Left renal cortex interstitium (tissue), 4 donors: ENCODE measurements at places on chromosomes 3 and 15.

DNA sequence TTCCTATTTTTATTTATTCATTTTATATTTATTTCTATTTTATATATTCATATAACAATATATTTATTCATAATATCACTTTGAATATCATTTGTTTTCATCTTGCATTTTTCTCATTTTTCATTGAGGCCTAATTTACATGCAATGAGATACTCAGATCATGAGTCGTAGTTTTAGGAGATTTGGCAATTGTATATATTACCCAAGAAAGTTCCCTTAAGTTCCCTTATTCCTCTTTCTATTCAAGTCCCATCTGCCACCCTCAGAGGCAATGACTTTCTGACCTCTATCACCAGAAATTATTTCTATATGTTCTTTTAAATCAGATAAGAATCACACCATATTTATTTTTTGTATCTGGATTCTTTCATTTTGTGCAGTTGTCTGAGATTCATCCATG lies 329.1 kb upstream of the TPRG1 start:
- DNase-seq: no peak

- no peak for DNase-seq
Measured at GRCh38 chr3:19972054-19972453, 25.2 kb downstream of the RAB5A start.

DNA sequence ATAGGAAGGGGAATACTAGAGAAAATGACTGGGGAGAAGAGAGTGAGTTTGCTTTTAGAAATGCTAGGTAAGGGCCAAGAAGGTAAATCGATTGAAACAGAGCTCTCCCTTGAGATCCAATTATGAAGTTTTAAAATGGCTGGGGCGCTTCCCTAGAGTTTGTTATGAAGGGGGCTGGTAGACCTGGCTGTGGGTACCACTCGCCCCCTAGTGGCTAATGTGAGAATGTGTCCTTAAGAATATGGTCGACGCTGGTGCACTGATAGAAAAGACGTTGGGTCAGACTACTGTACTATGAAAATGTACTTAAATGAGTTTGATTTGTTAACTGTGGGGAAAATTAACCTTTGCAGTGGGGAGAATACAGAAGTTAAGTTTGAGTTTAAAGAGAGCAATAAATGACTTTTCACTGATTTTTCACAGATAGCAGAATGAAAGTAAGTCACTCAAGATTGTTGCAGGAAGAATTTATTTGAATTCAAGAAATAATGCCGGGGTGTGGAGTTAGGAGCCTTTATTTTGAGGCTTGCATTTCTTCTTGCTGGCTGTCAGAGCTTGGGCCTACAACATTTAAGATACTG lies 9.2 kb downstream of the TMPRSS7 start:
- DNase-seq: peak; percentile 33

DNA sequence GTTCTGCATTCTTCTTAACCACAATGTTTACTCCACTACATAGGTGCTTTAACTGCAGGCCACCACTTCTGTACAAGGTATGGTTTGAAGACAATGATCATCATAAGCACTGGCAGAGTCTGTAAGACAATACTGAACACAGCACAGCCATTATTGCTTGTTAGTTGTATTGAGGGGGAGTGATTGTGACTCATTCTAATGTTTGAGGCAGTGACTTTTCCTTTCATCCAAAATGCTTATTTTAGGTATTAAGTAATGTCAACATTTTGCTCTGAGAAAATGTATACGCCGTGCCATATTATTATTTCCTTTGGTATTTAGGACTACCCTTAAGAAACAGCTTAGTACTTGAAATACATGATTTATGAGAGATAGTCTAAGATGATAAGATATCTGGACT lies 618.2 kb upstream of the ZNF717 start:
- DNase-seq: no peak

GRCh38 chr3:170012683-170013400 lies 25.0 kb upstream of the GPR160 start:
- DNase-seq: no peak

DNA sequence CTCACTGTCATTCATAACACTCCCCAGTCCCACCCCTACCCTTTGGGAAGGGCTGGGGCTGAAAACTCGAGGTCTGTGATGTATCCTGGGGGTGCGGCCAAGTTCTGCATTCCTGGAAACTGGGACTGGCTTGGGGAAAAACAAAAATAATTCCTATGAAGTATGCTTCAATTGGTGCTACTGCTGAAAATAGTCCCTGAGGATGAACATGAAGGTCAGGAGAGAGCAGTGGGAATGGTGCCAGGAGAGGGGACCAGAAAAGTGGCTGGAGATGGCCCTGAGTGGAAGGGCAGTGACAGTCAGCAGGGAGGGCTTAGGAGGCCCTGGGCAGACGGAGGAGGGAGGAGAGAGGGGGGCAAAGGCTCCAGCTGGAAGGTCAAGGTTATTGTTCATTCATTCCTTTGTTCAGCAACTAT lies 4.8 kb upstream of the ISLR start:
- DNase-seq: no peak

GRCh38 chr3:109336291-109336861 lies 970 bp downstream of the DPPA4 start:
- DNase-seq: no peak

DNA sequence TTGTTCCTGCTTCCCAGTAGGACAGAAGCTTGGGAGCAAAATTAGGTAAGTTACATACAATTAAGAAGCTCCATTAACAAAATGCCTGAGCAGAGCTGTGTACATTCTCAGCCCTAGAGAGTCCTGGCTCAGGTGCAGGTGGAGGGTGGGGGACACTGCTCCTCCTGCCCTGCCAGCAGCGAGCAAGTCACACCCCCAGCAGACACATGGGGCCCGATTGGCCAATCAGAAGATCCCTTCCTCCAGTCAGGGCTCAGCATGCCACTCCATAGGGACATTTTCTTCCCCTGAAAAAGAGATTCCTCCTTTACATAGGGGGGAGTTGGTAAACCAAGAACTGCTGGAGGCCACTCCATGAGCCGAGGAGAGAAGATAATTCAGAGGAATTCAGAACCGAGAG lies 62.1 kb downstream of the PLXNA1 start:
- no peak for DNase-seq

GRCh38 chr3:100141586-100141985 lies 27.3 kb upstream of the FILIP1L start:
- no peak for DNase-seq

DNA sequence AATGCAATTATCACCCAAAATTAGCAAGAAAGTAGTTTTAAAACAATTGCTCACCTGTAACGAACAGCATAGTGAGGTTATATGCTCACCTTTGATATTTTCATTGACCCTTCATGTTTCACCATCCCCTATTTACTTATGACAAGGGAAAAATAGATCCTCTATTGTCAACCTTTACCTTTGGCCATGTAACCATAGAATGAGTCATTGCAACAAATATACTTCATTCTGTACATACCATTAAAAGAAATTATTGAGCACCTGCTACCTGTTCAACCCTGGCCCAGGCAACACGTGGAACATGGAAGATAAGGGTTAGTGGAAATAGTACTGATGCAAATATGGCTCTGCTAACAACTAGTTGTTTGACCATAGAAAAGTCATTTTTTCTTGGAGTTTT lies 20.2 kb downstream of the LSAMP start:
- DNase-seq: no peak

DNA sequence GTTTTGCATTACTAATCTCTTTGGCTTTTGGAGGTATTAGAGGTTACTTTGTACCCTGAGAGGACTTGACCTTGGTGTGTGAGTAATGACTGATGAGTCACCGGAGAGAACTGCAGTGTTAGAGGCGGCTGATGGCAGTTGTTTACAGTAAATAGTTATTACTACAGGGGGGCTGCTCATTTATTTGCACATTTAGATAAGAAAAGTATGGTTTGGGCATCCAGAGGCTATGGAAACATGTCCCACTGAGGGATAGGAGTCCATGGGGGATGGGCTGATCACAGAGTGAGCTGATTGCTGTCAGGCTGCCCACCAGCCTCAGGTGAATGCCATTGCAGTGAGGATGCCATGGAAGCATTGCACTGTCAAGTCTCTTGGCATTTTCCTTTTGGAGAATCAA lies 17.3 kb upstream of the STAC start:
- no peak for DNase-seq

- no peak for DNase-seq
Measured at GRCh38 chr15:29045717-29046116, 159.9 kb downstream of the APBA2 start.

- DNase-seq: no peak
Measured at GRCh38 chr3:95277613-95278012, 1214.8 kb downstream of the NSUN3 start.

GRCh38 chr3:40009991-40010390 lies 200.6 kb downstream of the MYRIP start:
- DNase-seq: no peak

- no peak for DNase-seq
Measured at GRCh38 chr3:115657168-115657567, 33.9 kb downstream of the GAP43 start.

- DNase-seq: no peak
Measured at GRCh38 chr3:167361306-167361705, 18.8 kb downstream of the ZBBX start.

DNA sequence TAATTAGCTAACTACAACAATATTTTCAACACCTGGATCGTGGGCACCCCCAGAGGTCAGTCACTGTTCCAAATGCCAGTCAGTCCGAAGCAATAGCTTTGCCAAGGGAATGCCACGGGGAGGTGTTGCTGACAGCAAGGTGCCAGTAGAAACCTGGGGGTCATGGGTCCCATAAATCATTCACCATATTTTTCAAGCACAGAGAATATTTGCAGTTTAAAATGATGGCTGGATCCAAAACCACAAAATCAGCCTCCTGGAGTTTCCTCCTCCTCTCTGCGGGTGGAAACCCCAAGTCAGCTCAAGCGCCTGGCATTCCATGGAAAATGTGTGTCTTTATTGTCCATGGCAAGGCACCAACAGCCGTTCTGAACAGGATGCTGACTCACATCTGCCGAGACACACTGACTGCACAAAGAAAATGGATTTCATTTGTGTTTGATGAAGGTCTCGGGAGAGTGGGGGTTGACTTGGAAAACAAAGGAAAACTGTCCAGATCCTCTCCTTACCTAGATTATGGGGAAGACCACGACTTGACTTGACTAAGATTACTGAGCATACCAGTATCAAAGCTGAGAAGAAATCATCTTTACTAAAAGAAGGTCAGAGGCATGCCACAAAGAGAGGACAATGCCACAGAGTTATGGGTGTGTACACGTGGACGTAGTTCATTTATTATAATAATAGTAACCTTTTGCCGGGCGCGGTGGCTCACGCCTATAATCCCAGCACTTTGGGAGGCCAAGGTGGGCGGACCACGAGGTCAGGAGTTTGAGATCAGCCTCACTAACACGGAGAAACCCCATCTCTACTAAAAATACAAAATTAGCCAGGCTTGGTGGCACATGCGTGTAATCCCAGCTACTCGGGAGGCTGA lies 26.4 kb downstream of the ANXA2 start:
- no peak for DNase-seq

DNA sequence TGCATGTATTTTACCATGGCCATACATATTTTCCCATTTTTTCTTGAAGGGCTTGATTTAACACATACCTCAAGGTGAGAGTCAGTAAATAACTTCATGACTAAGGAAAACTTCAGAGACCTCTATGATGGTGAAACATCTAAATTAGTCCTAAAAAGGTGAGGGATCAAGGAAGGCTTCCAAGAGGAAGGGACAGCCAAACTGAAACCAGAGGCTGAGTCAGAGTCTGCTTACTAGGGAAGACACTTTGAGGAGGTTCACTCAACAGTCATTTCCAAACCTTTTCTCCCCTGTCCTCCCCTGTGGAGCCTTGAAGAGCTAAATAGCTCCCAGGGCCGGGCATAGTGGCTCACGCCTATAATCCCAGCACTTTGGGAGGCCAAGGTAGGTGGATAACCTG lies 206.6 kb downstream of the SHQ1 start:
- DNase-seq: no peak

- DNase-seq: no peak
Measured at GRCh38 chr3:102699819-102700140, 265.0 kb downstream of the ZPLD1 start.
